AG08395 (cell line): ENCODE measurements at places on chromosomes 2 and 18.
A peak's percentile ranks its signal among the peaks of the same experiment; 100 is the strongest.

- peak; percentile 7 for DNase-seq
These were observed 128.5 kb downstream of the EPHA4 start for GRCh38 chr2:221443645-221444044.

GRCh38 chr2:208363485-208363884 is 43.1 kb upstream of the PTH2R start:
- DNase-seq, result peak; percentile 31

DNA sequence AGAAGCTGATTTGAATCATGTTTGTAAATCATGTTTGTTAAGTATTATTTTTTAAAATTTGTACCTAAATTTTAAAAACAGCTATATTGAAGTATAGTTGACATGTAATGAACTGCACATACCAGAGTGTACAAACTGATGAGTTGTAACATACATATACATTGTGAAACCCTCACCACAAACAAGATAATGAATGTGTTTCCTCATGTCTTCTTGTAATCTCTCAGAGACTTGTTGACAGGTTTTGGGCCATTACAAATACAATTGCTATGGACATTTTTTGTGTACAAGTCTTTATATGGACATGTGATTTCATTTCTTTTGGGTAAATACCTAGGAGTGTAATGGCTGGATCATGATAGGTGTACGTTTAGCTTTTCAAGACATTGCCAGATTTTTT is 21.5 kb downstream of the WDR43 start:
- no peak for DNase-seq

GRCh38 chr2:151025816-151026215 is 235.8 kb downstream of the RBM43 start:
- DNase-seq, result no peak

DNA sequence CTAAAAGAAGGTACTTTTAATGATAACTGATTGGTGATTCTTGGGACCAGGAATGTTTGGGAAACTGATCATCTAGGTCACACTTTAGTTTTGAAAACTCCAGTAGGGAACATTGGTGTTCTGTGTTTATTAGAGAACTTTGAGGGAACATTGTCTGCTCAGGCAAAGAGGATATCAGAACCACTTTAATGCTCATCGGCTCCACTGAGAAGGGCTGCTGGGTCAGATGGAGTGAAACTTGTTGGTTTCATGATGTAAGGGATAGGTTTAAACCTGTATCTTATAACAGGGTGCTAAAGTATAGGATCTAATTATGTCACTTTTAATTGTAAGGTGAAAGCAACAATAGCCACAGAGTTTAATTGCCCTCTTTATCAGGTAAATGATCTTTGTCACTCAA is 14.2 kb upstream of the POLI start:
- DNase-seq, result no peak

DNA sequence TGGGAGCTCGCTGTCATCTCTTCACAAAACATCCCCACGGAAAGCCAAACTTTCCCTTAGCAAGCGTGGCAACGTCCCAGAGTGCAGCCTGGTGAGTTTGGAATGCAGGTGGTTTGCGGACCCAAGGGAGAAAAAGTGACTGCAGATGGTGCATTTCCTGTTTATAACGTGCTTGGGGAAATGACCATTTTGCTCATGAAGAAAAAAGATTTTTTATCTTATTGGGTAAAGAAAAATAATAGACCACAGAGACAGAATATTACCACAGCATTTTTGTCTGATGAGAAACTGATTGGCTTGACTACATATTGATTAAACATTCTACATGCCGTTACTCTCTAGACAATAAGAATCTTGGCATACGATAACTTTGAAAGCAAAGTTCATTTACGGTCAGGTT is 136.5 kb downstream of the COPS8 start:
- peak; percentile 69 for DNase-seq

- DNase-seq, result no peak
These were observed 82.4 kb downstream of the DTNB start for GRCh38 chr2:25590921-25591505.

DNA sequence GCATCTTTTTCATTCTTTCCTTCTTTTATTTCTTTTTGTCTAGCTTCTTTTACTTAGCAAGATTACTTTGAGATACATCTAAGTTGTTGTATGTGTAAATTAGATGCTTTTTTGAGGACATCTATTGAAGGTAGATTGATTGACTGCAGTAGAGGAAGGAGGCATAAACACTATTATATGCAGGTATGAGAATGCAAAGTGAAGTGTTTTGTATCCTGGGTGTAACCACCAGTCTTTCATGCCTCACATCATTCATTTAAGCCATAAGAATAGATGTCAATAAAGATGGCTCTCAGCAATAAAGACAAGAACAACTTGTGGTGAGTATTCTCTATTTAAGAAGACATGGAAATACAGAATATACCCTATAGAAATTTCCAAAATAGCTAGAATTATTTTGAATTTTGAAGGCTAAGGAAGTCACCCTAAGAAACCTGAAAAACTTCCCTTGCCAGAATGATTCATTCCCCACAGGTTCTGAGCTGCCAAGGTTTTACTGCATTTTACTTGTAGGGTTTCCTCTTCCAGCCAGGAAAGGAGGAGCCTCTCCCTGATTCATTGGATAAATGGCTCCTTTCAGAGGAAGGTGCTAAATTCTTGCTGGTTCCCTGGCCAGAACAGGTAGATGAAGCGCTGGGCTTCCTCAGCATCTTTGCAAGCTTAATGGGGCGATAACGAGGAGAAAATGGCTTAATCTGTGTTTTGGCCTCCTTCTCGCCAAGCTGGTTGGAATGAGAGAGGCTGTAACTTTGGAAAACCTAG is 279.8 kb upstream of the SLC14A2 start:
- peak; percentile 16 for DNase-seq

- no peak for DNase-seq
These were observed 22.6 kb upstream of the RNF125 start for GRCh38 chr18:31996007-31996406.

GRCh38 chr18:10927286-10927992 is 221.9 kb downstream of the PIEZO2 start:
- peak; percentile 31 for DNase-seq

DNA sequence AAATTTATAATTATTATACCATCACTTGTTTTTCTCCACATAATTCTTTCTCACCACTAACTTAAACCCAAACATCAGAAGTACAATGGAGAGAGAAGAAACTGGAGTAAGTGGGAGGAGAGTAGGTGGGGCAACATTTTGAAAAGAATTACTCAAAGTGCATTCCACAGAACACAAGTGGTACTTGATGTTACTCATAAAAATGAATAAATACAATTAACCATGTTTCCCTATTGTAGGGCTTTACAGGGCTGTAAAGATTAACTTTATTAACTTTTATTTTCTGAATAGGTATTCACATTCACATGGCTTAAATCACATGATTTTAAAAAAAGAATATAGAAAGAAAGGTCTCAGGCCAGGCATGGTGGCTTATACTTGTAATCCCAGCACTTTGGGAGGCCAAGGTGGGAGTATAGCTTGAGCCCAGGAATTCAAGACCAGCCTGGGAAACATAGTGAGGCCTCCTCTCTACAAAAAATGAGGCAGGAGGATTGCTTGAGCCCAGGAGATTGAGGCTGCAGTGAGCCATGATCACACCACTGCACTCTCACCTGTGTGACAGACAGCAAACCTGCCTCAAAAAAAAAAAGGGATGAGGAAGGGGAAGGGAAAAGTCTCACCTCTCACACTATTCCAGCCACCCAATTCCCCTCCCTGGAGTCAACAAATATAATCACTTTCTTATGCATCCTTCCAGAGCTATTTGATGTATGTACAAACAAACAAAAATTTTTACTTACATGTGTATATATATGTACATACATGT is 47.1 kb downstream of the KCNG3 start:
- DNase-seq, result no peak

GRCh38 chr2:123035541-123035940 is 989.5 kb upstream of the CNTNAP5 start:
- DNase-seq, result no peak

DNA sequence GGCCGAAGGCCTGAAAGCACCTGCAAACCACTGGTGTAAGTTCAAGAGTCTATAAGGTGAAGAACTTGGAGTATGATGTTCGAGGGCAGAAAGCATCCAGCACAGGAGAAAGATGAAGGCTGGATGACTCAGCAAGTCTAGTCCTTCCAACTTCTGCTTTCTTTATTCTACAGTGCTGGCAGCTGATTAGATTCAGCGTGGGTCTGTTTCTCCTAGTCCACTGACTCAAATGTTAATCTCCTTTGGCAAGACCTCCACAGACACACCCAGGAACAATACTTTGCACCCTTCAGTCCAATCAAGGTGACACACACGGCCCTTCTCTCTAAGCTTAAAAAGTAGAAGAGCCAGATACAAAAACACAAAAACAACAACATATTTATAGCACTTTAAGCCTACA is 43.4 kb downstream of the NMS start:
- no peak for DNase-seq

GRCh38 chr2:217071416-217071815 is 211.6 kb upstream of the TNP1 start:
- DNase-seq, result no peak

- peak; percentile 17 for DNase-seq
These were observed 250.3 kb upstream of the FOSL2 start for GRCh38 chr2:28142386-28142785.

DNA sequence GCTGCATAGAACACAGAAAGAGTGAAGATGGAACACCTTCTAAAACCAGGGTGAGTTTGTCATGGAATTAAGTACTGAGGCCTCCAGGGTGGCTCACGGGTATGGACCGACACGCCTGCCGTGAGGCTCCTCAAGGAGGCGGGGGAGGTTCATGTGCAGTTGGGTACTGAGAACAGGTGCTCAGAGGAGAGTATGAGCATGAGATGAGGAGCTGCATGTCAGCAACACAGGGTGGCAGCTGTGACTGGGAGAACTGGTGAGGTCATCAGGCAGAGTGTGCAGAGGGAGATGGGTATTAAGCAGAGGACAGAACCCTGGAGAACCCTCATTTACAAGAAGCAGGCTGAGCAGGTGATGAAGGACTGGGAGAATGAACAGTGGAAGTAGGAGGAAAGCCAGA is 63.2 kb upstream of the KLHL29 start:
- DNase-seq, result no peak

DNA sequence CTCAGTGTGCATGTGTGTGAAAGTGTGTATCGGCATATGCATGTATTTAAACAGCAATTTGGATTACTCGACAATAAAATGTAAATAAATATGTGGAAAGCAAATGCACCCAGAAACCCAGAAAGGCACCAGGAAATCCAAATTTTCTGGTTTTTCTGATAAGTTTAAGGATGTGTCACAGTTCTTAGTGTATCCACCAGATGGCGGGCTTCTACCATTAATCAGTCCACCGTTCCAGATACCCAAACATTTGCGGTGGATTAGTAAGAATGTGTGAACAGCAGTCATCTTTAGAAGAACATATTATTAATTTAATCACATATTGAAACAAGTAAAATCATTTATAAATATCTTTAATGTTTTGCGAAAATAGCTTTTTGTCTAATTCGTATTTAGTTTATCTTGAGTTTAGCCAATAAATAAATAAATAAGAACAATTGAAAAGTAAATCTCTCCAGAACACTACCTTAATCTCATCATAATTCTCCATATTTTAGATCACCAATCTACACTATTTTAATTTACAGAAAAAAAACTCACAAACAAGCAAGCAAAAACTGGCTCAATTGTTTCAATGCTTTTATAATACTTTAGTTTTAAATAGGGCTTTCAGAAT is 298.9 kb downstream of the DSEL start:
- DNase-seq, result peak; percentile 55

- no peak for DNase-seq
These were observed 306.1 kb downstream of the ZEB2 start for GRCh38 chr2:144213797-144214196.
